Panc1 (cell line): ENCODE measurements at places on chromosomes 5 and 9. TPM values are rescaled to one million over a fixed set of nuclear protein-coding genes. Genes with fewer than 3 reads are reported as not detected.

- no peak for DNase-seq
Measured at GRCh38 chr9:34386656-34387055, 10.0 kb upstream of the MYORG start.

DNA sequence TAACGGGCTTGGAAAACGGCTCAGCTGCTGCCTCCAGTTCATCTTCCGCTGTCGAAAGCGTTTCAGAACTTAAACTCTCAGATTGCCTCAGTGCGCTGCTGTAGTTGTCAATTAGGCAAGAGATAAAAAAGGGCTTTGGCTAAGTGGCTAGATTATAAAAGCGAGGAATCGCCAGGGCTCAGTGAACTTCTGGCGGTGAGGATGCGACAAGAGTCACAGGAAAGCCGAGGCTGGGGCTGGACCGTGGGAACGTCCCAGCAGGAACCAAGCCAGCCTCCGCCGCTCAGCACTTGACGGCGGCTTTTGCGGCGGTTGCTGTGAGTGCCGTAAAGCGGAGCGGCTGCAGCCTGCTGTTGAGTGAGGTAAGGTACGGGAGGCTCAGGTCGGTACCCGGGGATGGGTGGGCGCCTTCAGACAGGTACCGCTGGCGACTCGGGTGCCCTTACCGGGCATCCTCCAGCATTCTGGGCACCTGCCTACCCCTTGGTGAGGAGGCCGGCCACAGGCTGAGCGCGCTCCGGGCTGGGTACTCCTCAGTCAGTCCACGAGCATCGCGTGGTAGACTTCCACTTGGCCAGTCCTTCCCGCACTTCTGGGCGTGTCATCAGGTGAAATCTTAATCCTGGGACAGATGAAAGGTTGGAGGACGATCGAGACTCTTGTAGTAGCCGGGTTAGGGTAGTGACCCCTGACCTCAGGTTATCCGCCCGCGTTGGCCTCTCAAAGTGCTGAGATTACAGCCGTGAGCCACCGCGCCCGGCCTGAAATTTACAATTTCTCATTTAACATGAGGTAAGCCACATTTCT, at the start of gene FKTN:
Gene FKTN (plus strand): TSS at position 328 of the 807 bp plus-strand sequence. CDS start 16,902 bp downstream, outside the sequence.
- DNase-seq = peak; percentile 53

GRCh38 chr5:140569197-140569596, 4.6 kb downstream of the SLC35A4 start:
- DNase-seq = no peak

GRCh38 chr9:104855807-104856206, 72.1 kb downstream of the ABCA1 start:
- no peak for DNase-seq

- DNase-seq = no peak
Measured at GRCh38 chr9:3434594-3434993, 91.2 kb downstream of the RFX3 start.

DNA sequence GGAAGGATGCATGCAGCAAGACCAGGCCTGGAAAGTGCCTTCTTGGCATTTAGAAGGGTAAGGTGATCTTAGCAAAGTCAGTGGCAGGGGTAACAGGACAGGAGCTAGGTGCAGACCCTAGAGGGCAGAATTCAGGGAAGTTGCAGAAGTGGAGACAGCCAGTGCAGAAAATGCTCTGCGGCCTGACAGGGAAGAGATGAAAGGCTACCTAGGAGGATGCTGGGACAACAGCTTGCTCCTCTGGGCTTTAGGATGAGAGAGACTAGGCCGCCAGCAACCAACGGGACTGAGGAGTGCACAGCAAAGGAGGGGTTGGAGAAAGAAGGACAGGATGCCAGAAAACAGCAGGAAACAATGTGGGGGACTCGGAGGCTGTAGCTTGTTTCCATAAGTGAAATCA, 219.9 kb downstream of the FSTL4 start:
- no peak for DNase-seq

DNA sequence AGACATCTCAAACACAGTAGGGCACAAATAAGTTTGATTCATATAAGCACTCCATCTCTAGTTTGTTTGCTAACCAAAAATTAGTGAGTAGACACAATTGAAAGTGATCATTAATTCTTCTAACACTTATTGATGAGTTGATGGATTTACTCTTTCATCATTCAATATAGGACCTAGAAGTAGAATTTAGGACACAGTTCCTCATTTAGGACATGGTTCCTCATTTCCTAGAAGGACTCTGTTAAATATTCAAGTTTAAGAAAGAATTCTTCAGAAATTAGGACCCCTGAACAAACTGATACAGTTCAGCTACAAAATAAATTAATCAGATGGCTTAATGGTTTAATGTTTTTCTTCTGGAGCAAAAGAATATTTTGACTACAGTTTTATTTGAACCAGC, 143.5 kb upstream of the PRR16 start:
- no peak for DNase-seq

DNA sequence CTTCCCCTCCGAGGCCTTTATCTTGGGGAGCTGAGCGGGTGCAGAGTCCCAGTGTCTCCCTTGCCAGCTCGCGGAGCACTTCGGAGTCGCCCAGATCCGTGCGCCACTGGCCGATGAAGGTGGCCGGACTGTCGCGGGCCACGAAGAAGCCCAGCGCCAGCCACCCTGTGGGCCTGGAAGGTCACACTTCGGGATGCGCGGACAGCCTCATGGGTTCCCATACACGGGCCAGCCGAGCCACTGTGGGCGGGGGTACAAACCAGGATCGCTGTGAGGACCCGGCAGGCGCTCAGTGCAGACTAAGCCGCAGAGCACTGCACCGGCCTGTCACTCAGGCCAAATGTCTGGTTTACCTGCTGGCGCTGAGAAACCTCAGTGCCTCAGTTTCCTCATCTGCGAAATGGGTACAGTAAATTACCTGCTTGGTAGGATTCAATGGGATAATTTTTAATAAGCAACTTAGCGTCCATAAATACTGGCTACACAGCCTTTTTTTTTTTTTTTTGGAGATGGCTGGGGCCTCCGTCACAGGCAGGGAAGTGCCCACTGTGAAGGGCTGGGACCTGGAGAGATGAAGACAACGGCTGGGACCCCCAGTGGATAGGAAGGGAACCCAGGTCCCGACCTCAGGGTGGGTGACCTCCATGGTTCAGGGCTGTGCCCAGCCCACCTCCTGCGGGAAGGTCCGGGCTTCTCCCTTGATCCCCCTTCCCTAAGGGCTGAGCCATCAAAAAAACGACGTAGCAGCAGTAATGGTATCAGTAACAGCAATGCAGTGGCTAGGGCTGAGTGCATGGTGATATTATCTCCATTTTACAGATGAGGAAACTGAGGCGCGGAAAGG, 38.7 kb upstream of the CTSV start:
- no peak for DNase-seq

GRCh38 chr9:7150153-7150890, 392.5 kb downstream of the KDM4C start:
- DNase-seq = no peak

GRCh38 chr5:127839496-127840197, 136.5 kb downstream of the CCDC192 start:
- DNase-seq = no peak

DNA sequence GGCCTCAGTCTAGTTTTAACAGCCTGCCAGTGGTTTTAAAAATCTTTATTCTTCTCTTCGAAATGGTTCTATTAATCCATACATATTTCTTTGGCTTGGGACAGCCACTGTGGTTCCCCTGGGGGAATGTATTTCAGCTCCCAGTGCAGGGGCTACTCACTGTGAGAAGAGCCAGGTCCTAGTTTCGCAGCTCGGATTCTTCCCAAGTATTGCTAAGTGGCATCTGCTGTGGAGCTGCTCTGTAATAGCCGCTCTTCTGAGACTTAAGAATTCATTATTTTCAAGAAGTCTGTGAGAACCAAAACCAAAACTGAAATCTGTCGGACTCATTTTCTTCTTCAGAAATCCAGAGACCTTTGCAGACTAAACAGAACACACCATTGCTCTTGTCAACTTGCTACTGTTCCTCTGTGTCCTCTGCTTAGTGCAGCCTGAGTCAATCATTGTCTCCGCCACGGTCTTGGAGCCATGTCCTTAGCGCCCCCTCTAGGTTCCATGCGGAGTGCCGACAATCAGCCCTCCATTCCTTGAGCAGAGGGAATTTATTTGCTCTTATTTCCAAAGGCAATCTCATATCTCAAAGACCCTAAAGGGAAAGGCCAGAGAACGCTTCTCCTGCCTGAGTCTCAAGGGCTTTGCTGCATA, 478.2 kb downstream of the SPATA31D1 start:
- DNase-seq = no peak

GRCh38 chr5:40485021-40485998, 194.4 kb upstream of the PTGER4 start:
- DNase-seq = no peak

- DNase-seq = no peak
Measured at GRCh38 chr5:177109810-177110209, 23.1 kb downstream of the FGFR4 start.

DNA sequence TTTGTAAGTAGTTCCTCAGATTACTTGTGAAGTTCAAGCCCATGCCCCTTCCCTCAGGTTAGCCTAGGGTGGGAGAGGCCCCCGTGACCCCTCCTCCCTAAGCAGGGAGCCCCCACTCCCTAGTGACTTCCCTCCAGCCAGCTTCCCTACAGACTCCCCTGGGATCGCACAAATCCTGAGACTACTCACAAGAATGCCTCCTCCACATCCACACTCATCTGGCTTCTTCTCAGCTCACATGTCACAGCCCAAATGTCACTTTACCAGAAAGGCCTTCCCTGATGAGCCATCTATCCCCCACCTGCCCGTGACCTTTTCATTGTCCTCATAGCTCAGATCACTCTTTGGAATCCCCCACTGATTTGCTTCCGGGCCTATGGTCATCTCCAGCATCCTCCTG, 96.7 kb upstream of the ARAP3 start:
- DNase-seq = no peak

DNA sequence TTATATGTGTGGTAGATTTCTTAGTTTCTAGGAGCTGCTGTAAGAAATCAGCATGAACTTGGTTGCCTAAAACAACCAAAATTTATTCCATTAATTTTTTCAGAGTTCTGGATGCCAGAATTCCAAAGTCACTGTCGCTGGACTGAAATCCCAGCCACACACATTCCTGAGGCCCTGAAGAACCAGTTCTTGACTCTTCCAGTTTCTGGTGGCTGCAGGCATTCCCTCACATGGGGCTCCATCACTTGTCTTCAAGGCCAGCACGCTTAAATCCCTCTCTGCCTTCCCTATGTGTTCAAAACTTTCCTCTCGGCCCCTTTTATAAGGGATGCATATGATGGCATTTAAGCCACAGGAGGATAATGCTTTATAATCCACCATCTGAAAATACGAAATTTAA, 1237.5 kb upstream of the CDH9 start:
- no peak for DNase-seq

DNA sequence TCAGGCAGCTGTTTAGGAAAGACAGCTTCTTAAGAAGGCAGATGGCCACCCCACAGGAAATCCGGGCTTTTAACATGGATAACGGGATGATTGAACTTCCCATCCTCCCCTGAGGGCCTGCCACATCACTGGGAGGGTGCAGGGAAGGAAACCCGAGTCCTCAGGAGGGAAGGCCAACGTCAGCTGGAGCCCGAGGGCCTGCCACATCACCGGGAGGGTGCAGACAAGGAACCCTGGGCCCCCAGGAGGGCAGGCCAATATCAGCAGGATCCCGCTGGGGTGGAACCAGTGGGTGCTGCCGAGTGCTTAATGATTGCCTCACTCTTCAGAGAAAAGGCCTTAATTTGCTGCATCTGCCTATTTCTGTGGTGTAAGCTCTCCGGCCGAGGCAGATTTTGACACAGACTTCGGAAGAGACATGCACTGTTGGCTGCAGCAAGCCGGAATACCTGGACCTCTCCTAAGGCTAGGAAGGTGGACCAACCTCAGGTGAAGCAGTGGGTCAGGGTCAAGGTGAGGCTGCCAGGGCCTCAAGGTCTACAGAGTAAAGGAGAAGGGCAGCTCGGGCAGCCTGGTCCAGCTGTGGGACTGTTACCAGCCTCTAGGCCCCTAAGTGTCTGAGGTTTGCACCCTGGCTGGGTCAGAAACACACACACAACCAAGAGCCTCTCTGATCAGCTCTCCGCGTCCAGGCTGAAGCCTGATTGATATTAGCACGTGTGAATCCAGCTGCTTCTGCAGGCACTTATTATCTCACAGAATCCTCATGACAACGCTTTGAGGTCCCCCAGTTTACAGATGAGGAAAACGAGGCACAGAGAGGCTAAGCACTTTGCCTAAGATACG, 14.8 kb upstream of the COL5A1 start:
- no peak for DNase-seq

- no peak for DNase-seq
Measured at GRCh38 chr5:77301447-77301883, 91.0 kb downstream of the PDE8B start.

GRCh38 chr9:93041108-93041802, 17.2 kb upstream of the SUSD3 start:
- DNase-seq = no peak

COL5A1 gene
- total RNA-seq = 5.7 TPM

EPB41L4B gene
- total RNA-seq = 27.8 TPM

SPATA31C1 gene
- total RNA-seq = not detected
